Brain pericyte (primary cell): ENCODE measurements at places on chromosomes 1 and 21.

- no peak for DNase-seq
Measured at GRCh38 chr1:205458777-205459566, 3.1 kb upstream of the BLACAT1 start.

DNA sequence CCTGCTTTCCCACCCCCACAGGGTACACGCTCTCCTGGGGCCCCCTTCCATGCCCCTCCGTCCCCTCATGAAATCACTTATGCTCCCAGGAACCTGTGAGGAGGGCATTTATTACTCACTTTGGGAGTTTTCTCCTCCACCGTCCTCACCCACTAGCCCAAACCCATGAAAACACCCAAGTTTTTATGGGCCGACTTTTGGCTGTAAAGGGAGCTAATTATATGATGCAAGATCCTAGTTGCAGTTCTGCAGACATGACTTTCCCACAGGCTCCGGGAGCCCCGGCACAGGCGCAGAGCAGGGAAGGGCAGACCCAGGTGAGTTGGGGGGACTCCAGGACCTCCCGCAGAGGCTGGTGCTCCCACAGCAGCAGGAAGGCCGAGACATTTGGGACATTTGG is 29.7 kb downstream of the EPHA2 start:
- no peak for DNase-seq

GRCh38 chr1:169072945-169073725 is 33.4 kb upstream of the ATP1B1 start:
- no peak for DNase-seq

- no peak for DNase-seq
Measured at GRCh38 chr1:201169203-201169602, 14.9 kb upstream of the TMEM9 start.

DNA sequence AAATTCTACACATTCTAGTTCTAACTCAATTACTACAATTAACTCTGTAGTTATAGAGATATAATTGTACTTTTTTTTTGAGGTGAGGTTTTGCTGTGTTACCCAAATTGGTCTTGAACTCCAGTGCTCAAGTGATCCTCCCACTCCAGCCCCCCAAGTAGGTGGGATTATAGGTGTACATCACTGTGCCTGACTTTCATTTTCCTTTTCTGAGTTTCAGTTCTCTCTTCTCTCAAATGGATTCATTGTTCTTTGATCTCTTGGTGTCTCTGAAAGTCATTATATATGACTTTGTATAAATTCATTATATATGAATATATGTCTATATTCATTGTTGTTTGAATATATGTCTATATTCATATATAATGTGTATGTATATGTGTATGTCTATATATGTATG is 74.0 kb upstream of the GALNT2 start:
- no peak for DNase-seq

- no peak for DNase-seq
Measured at GRCh38 chr1:5954964-5955363, 37.3 kb downstream of the NPHP4 start.

- no peak for DNase-seq
Measured at GRCh38 chr1:8086055-8086454, 59.9 kb upstream of the ERRFI1 start.

DNA sequence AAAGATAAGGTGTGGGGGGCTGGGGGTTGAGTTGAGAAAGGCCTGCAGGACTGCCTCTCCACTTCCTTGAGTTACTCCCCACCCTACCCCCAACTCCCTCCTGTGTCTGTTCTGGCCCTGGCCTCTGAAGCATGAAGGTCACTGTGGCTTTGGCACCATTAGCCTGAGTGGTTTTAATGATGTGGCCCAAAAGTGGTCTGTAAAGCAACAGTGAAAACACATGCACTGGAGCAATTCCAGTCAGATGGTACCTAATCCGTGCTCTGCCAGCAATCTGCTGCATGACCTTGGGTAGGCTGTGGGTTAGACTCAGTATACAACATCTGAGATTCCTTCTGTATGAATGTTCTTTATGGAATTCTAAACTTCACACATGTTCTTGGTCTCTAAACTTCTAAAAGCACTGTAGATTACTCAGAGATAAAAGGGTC is 86.5 kb upstream of the ATP1A1 start:
- DNase-seq: no peak

- DNase-seq: no peak
Measured at GRCh38 chr1:200435200-200435780, 25.5 kb upstream of the ZNF281 start.

GRCh38 chr1:231681006-231681405 is 54.4 kb downstream of the DISC1 start:
- DNase-seq: no peak

DNA sequence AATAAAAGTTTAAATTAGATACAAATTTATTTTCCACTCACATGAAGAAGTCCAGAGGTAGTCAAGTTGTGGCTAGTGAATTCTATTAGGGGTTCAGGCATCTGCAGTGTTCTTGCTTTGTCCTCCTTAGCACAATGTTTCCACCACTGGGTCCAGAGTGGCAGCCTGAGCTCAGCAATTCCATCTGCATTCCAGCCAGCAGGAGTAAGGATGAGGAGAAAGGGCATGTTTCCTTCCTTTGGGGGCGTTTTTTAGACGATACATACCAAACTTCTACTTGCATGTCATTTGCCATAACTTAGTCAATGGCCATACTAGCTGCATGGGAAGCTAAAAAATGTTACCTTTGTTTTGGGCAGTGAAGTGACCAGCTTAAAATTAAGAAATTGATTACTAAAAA is 98.5 kb upstream of the VANGL1 start:
- DNase-seq: no peak

DNA sequence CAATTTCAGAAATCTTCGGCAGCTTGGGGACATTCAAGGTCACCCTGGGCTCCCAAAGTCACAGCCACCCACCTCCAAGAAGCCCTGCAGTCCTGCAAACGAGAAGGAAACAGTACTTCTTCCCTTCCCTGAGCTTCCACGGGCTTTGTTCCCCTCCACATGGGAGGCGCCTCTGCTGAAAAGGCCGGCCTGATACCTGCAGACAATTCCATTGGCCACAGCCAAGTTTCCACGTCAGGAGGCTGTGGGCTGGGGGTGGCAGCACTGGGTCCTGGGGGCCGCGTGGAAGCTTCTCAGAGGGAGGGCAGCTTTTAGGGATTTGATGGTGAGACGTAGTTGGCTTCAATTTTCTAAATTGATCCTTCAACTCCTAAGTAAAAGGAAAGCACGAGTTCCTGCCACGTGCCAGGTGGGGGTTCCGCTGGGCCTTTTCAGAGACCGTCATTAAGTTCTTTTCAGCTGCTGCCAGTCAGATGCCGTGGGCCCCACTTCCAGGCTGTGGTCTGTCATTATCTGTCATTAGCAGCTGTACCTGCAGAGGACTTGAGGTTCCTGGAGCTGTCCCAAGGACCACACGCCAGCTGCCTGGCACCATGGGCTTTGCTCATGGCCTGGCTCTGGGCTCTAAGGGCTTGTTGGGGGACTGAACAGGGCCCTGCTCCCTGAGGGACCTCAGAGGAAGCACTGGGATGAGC is 98.7 kb downstream of the CRYAA start:
- no peak for DNase-seq

GRCh38 chr1:157409927-157410326 is 142.4 kb downstream of the FCRL5 start:
- no peak for DNase-seq

GRCh38 chr1:13893409-13893821 is 193.4 kb downstream of the PRDM2 start:
- no peak for DNase-seq

GRCh38 chr1:48341221-48341620 is 118.7 kb downstream of the SLC5A9 start:
- no peak for DNase-seq

GRCh38 chr1:175862408-175862807 is 119.0 kb upstream of the TNR start:
- DNase-seq: no peak

GRCh38 chr1:5707566-5708345 is 284.5 kb downstream of the NPHP4 start:
- no peak for DNase-seq

DNA sequence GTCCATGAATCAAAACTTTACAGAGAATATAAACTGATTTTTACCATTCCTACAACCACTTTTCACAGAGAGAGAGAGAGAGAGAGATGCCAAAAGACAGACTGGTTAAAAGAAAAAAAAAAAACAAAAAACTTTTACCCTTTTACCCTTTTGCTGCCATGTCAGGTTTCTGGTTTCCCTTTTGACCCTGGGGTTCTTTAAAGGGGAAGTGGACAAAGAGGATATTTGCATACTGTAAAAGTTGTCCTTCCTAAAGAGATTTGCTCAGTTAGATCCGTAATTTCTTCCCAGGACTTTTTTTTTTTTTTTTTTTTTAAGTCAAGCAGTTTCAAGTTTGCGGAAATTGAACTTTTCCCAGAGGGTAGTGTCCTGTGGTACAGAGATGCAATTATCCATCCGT is 287.8 kb upstream of the RGS18 start:
- no peak for DNase-seq

- DNase-seq: no peak
Measured at GRCh38 chr1:2267862-2268261, 39.7 kb downstream of the SKI start.

DNA sequence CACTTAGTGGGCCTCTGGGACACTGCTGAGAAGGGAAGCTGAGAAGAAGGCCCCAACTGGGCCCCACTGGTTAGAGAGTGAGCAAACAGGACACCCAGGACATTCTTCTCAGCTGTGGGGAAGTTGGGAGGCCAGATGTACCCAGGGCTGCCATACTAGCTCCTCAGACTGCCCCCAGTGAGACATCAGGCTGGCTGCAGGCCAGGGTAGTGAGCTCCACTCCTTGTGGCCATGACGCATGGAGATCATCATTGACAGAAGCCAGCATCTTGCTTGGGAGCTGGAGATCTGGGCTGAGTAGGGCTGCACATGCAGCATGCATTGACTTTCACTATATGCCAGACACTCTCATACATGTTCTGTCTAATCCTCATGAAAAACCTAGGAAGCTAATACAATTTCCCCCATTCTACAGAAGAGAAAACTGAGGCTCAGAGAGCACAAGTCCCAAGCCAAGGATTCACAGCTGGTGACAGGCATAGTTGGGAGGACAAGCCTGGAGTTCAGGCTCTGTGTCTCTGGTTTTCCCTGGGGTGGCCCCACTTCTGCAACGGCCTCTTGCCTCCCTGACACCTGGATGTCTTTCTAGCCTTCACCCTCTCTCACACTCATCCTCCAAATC is 24.1 kb upstream of the MYCL start:
- DNase-seq: no peak

GRCh38 chr1:26558685-26559048 is 29.1 kb downstream of the RPS6KA1 start:
- DNase-seq: no peak

- no peak for DNase-seq
Measured at GRCh38 chr1:211581526-211581925, 2.6 kb upstream of the SLC30A1 start.

- no peak for DNase-seq
Measured at GRCh38 chr1:93635614-93636543, 45.8 kb downstream of the BCAR3 start.

DNA sequence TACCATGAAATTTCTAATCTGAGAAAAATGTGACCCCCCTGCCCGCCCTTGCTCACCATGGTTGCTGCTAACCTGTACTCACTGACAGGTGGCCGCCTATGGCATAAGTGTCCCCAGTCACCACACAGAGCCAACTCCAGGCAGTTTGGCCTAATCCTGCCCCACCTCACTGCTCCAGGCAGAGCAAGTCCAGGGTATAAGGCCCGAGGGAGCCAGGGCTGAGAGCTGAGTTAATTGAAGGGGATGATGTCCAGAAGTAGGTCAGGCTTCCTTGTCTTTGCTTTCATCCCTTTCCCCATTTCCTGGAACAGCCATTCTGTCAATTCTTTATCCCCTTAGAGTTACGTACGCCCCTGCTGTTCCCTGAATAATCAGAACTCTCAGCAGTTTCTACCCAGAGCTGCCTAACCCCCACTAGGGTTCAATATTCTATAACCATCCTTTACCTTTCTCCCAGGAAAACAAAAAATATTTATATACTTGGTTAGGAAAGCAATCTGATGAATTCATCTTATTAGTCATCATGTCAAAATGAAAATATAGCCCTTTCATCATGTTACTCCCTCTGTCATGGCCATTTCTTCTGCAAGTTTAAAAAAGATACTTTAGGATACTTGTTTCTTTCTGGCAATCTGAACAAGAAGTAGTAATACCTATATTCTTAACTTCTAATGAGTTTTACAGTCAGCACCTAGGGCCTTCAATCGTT is 29.4 kb upstream of the CD101 start:
- no peak for DNase-seq

GRCh38 chr1:6962478-6962995 is 177.3 kb downstream of the CAMTA1 start:
- DNase-seq: no peak

DNA sequence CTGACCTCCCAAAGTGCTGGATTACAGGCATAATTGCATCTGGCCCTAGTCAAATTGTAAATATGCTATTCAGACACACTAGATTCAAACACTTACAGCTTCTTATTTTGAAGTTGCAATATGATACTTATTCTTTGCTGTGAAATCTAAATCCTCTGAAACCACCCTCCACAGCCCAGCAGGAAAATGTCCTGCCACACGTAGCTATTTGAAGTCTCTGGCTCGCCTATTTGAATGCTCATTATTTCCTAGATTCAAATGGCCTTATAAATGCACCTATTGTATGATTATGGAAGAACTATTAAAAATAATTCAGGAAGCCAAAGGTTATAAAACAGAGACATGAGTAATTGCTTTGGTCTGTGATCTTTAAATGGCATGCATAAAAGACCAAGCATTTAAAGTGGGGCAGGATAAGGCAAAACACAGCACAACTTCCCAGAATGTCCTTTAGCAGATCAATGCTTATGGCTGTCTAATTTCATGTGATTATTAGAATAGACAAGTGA is 26.6 kb upstream of the FBXO28 start:
- no peak for DNase-seq

DNA sequence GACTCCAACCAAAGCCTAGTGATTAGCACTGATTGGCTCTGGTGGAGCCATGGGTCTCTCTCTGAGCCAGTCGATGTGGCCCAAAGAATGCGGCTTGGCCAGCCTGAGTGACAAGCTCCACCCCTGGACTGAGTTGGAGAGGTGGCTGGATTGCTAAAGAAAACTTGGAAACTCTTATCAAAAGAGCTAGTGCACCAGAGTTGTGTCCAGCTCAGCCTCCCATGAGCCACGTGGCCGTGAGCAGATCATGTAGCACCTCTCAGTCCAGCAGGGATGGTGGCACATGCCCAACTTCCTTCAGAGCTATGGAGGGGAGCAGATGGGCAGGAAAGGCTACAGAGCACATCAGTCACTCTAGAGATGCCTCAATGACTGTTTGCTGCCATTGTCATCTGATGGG is 142.8 kb upstream of the VAMP3 start:
- no peak for DNase-seq

GRCh38 chr1:153985941-153986761 is at the start of gene RAB13:
Gene RAB13, minus strand, starts transcription at chr1:153986339. Its CDS starts 103 bp downstream, at chr1:153986236.
- DNase-seq: no peak
